ENCODE measurements at places on chromosomes 4 and X.

DNA sequence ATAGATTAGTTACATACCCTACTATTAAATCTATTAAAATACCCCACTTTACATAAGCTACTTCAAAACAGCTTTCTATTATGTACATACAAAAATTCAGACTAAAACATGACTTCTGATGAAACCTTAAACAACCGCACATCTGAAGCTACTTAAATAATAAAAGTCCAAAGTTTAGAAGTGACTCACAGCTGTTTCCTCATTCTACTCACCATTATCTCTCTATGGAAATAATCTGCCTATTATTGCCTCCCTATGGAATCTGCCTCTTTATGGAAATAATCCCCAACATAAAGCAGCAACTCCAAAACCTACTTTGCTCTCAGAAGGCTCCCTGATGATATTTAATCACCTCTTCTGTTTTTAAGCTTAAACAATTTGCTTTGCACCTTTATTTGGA lies 15.7 kb upstream of the BANK1 start:
- peak; percentile 75 for DNase-seq

DNA sequence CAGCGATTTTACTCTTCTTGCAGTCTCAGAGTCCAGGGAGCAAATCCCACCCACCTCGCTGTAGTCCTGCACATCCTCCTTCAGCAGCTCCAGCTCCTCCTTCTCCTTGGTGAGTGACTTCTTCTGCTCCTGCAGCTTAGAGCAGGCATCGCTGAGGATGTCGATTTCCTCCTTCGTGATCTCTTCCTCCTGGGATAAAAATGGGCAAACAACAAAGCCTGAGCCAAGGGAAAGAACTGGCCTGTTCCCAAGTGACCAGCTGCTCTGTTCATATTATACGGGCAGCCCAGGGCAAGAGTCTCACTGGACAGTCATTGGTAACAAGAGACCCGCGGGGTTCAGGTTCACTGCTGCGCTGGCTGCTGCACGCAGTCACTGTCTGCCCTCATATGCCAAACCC lies 26.2 kb downstream of the FGFR3 start:
- DNase-seq, result no peak

- no peak for DNase-seq
These were observed 11.7 kb downstream of the LRP2BP start for GRCh38 chr4:185384061-185384460.

DNA sequence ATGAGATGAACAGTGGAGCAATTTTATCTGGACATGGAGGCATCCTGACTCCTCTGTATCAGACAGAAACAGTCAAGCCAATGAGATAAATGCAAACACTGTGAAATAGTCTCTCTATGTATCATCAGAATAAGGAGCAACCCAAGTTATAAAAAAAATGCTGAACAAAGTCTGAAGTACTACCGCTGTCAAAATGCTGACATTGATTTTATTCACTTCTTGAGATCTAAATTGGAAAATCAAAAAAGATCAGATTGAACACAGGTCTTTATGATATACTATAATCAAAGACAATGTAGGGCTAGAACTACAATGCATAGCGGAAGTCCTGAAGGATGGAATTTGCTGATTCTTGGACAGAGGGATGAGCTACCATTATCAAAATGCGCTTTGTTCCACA lies 76.1 kb downstream of the FTHL17 start:
- no peak for DNase-seq

- peak; percentile 12 for DNase-seq
These were observed 121.7 kb upstream of the ETNPPL start for GRCh38 chr4:108884596-108884995.

DNA sequence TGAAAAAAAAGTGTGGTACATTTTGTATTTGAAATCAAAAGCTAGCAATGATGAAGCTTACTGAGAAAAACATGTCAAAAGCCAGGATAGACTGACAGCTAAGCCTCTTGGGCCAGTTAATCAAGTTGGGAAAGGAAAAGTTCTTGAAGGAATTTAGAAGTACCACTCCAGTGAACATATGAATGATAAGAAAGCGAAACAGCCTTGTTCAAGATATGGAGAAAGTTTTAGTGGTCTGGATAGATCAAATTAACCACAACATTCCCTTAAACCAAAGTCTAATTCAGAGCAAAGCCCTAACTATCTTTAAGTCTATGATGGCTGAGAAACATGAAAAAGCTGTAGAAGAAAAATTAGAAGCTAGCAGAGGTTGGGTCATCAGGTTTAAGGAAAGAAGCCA lies 268.3 kb downstream of the PDHA2 start:
- DNase-seq, result peak; percentile 82

GRCh38 chr4:95867919-95868318 lies 28.0 kb downstream of the PDHA2 start:
- peak; percentile 46 for DNase-seq

- DNase-seq, result no peak
These were observed 435 bp downstream of the DCX start for GRCh38 chrX:111411557-111411956.

DNA sequence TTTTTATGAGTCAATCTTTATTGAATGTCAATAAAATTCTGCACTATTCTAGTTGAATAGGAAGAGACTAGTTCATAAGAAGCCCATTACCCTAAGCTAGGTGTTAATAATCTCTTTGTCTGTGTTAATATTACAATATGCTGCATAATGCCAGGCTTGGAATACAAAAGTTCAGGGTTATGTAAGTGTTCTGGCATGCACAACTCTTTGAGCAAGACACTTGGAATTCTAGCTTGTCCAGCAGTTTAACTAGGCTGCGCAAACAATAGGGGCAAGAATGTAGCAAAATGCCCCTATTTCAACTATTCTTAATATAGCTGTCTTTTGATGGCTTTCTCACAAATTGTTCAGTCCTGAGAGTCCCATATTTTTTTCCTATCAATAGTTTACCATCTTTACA lies 31.3 kb upstream of the ETNPPL start:
- DNase-seq, result peak; percentile 8

- DNase-seq, result peak; percentile 40
These were observed 293.5 kb downstream of the ZNF674 start for GRCh38 chrX:46251755-46252154.

All from amniotic epithelial cell (primary cell).